ENCODE measurements at places on chromosomes 5 and 9.
A peak's percentile ranks its signal among the peaks of the same experiment; 100 is the strongest.

DNA sequence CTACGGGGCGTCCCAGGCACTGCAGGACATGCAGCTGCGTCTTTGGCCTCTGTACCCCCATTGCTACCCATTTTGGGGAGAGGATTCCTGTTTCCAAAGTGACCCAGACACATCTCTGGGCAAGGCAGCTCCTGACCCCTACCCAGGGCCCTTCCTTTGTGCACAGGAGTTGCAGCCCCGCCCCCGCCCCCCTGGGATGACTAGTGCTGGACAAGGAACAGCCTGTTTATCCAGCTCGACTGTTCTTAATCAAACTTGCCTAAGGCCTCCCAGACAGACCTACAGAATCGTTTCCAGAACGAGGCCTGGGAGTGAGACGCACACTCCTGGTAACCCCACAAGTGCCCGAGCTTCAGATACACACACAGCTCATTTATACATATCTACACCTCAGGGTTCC, 13.2 kb downstream of the DIPK1B start:
- H3K36me3 ChIP-seq, result no peaks in the 10 kb centered on the region
- no peaks in the 10 kb centered on the region for H3K27me3 ChIP-seq
- H3K4me3 ChIP-seq, result no peak overlapping the region
- H3K27ac ChIP-seq, result peak overlapping the region; percentile 45

DNA sequence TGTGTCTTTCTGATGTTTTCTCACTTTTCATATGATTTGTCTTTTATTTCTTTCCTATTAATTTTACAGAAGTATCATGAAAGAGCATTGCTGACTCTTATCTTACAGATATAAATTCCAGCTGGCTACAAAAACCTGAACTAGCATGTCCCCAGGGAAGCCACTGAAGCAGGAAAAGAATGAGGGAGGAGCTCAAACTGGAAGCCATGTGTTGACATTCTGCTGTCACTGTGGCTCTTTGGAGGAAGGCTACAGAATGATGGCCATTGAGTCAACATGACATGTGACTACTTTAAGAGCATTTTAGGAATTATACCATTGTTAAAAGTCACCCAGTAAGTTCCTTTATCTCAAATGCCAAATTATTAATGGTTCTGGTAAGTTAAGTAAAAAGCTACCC, 638.3 kb upstream of the DMAC1 start:
- H3K27me3 ChIP-seq, result no peaks in the 10 kb centered on the region
- no peak for DNase-seq
- H3K27ac ChIP-seq, result no peak overlapping the region

DNA sequence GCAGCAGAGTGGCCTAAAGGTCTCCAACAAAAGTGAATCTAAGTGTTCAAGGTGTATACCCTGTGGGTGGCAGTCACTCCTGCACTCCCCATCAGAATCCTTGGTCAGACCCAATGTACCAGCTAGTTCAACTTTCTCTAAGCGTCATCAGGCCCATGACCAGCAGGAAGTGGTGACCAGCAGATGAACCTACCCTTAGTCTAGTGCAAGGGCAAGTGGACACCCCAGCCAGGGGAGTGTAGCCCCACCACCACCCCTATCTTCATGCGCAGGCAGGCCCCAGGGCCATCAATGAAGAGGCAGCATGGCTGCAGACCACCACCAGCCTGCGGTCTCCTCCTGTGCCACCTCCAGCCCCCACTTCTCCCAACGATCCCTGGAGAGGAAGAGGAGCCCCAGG, 213.1 kb downstream of the AGTPBP1 start:
- DNase-seq, result no peak
- H3K36me3 ChIP-seq, result no peaks in the 10 kb centered on the region
- no peak overlapping the region for H3K27ac ChIP-seq
- no peaks in the 10 kb centered on the region for H3K27me3 ChIP-seq

GRCh38 chr5:175335691-175336090, 108.3 kb downstream of the DRD1 start:
- H3K36me3 ChIP-seq, result no peaks in the 10 kb centered on the region
- no peak for DNase-seq
- H3K27ac ChIP-seq, result no peak overlapping the region
- H3K4me3 ChIP-seq, result no peak overlapping the region
- H3K4me1 ChIP-seq, result no peaks in the 10 kb centered on the region

- no peak overlapping the region for H3K27ac ChIP-seq
- H3K4me3 ChIP-seq, result no peak overlapping the region
- no peaks in the 10 kb centered on the region for H3K27me3 ChIP-seq
- peaks cover 49% of the 10 kb centered on the region for H3K36me3 ChIP-seq
- H3K4me1 ChIP-seq, result no peaks in the 10 kb centered on the region
Observed at GRCh38 chr5:172085738-172086137, 79.3 kb upstream of the FBXW11 start.

GRCh38 chr9:89400403-89401116, 82.3 kb downstream of the SECISBP2 start:
- H3K27me3 ChIP-seq, result no peaks in the 10 kb centered on the region
- peaks cover 66% of the 10 kb centered on the region for H3K36me3 ChIP-seq
- DNase-seq, result no peak

DNA sequence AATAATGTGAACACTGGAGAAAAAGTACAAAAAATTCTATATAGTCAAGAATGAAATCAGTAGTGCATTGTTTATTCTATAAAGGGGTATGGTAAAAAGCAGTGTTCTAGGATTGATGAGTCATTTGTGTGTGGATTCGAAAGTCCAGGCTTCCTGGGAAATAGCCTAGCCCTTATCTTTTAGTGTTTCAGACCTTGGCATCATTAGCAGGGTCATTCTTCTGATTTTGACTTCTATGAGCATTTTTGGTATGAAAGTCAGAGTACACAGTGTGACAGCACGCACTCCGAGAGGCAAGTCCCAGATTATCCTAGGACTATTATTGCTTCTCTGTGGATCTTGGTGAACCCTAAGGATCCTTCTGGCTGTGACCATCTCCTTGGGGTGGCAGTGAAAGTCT, 16.9 kb downstream of the PCSK5 start:
- peaks cover 4% of the 10 kb centered on the region for H3K4me1 ChIP-seq
- H3K27me3 ChIP-seq, result no peaks in the 10 kb centered on the region
- no peak overlapping the region for H3K4me3 ChIP-seq
- no peaks in the 10 kb centered on the region for H3K36me3 ChIP-seq

GRCh38 chr9:130663258-130663976, 977 bp upstream of the PRDM12 start:
- H3K4me1 ChIP-seq, result peaks cover 39% of the 10 kb centered on the region
- H3K27ac ChIP-seq, result no peak overlapping the region
- no peak for DNase-seq
- H3K36me3 ChIP-seq, result peaks cover 6% of the 10 kb centered on the region
- no peak overlapping the region for H3K4me3 ChIP-seq
- H3K27me3 ChIP-seq, result peaks cover 100% of the 10 kb centered on the region

GRCh38 chr5:155897761-155898160, 429.2 kb upstream of the SGCD start:
- no peaks in the 10 kb centered on the region for H3K4me1 ChIP-seq
- no peaks in the 10 kb centered on the region for H3K27me3 ChIP-seq
- H3K4me3 ChIP-seq, result no peak overlapping the region
- no peak overlapping the region for H3K27ac ChIP-seq
- no peaks in the 10 kb centered on the region for H3K36me3 ChIP-seq
- DNase-seq, result no peak

DNA sequence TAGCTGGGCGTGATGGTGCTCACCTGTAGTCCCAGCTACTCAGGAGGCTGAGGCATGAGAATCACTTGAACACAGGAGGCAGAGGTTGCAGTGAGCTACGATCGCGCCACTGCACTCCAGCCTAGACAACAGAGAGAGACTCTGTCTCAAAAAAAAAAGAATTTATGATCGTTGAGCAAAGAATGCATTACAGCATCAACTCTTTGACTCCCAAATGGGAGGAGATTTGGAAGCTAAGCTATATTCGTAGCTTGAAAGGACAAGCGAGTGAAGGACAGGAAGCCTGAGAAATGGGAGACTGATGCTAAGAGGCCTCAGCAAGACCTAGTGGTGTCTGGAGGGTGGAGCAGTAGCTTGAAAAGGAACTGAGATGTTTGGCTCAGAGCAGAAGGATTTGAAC, 10.3 kb upstream of the CCIN start:
- H3K27me3 ChIP-seq, result no peaks in the 10 kb centered on the region
- no peak overlapping the region for H3K4me3 ChIP-seq
- peak overlapping the region; percentile 24 for H3K27ac ChIP-seq
- H3K36me3 ChIP-seq, result no peaks in the 10 kb centered on the region
- peaks cover 12% of the 10 kb centered on the region for H3K4me1 ChIP-seq

- H3K27me3 ChIP-seq, result no peaks in the 10 kb centered on the region
- peaks cover 5% of the 10 kb centered on the region for H3K4me1 ChIP-seq
- no peaks in the 10 kb centered on the region for H3K36me3 ChIP-seq
- DNase-seq, result no peak
- H3K4me3 ChIP-seq, result no peak overlapping the region
- H3K27ac ChIP-seq, result no peak overlapping the region
Observed at GRCh38 chr9:78437806-78438205, 140.9 kb downstream of the PSAT1 start.

GRCh38 chr9:82108941-82109340, 120.4 kb downstream of the SPATA31D1 start:
- H3K4me3 ChIP-seq, result no peak overlapping the region
- H3K27ac ChIP-seq, result no peak overlapping the region
- no peak for DNase-seq
- H3K27me3 ChIP-seq, result no peaks in the 10 kb centered on the region

- no peaks in the 10 kb centered on the region for H3K27me3 ChIP-seq
- no peak overlapping the region for H3K4me3 ChIP-seq
- DNase-seq, result no peak
- H3K36me3 ChIP-seq, result no peaks in the 10 kb centered on the region
Observed at GRCh38 chr5:139501381-139501780, 18.8 kb upstream of the STING1 start.

DNA sequence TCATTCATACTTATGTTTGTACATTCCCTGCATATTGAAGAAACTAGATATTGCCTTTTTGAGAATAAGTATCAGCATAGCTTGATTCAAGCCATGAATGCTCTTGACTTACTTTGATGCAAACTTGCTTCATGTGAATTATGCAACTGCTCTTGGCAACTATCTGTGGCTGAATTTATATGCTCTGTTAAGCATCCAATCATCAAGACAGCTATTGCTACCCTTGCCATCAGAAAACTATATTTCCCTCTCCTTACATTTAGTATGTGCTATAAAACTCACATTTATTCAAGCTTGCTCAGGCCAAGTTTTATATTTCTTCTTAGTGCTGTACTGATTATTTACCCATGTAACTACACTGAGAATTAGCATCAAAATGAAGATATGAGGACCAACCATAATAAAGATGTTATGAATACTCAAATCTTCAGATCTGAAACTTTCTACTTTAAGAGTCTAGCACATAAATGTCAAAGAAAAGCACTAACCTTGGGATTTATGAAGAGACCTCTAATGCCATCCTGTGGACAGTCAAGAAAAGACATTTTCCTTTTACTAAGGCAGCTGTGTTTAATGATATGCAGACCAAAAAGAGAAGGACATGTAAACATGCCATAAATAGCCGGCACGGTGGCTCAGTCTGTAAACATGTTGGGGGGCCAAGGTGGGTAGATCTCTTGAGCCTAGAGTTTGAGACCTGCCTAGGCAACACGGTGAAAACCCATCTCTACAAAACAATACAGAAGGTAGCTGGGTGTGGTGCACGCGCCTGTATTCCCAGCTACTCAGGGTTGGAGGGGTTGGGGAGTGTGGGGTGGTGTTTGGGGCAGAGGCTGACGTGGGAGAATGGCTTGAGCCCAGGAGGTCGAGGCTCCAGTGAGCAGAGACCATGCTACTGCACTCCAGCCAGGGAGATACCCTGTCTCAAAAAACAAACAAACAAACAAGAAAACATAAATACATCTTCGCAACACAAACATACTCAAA, 267.0 kb upstream of the TYRP1 start:
- no peak for DNase-seq
- H3K4me3 ChIP-seq, result no peak overlapping the region
- H3K4me1 ChIP-seq, result no peaks in the 10 kb centered on the region
- H3K27me3 ChIP-seq, result no peaks in the 10 kb centered on the region
- H3K27ac ChIP-seq, result no peak overlapping the region

- H3K36me3 ChIP-seq, result no peaks in the 10 kb centered on the region
- no peak overlapping the region for H3K4me3 ChIP-seq
- H3K27me3 ChIP-seq, result no peaks in the 10 kb centered on the region
- no peak overlapping the region for H3K27ac ChIP-seq
- H3K4me1 ChIP-seq, result no peaks in the 10 kb centered on the region
Observed at GRCh38 chr5:115430374-115430773, 114.2 kb downstream of the FEM1C start.

DNA sequence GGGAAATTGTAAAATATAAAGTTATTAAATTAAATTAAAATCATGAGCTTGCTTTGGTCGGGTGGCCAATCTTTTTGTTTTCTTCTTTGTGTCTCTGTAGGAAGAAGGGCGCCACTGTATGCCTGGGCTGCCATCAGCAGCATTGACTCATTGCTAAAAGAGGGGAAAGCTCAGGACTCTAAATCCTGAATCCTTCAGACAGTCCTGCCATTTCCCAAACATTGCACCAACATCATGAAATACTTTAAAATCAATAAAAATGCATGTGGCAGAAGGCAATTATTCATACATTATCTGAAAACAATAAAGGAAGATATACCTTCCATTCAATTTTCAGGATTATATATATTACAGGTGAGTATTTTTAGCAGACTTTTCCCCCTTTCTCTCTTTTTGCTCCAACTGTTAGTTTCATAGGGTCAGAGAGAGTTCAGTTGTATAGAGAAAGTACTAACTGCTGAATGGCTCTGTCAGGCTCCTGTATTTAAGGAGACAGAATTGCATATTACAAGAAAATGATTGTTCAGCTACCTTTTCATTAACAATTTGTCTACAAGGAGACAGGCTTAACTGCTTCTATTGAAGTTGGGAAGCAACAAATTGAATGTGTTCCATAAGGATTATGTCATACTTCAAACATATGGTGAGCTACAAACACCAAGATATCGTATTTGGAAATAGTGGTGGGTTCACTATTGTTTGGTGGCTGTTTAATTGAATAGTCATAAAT, 95.7 kb downstream of the ATPSCKMT start:
- no peak overlapping the region for H3K27ac ChIP-seq
- H3K4me3 ChIP-seq, result no peak overlapping the region
- H3K4me1 ChIP-seq, result no peaks in the 10 kb centered on the region
- DNase-seq, result no peak

DNA sequence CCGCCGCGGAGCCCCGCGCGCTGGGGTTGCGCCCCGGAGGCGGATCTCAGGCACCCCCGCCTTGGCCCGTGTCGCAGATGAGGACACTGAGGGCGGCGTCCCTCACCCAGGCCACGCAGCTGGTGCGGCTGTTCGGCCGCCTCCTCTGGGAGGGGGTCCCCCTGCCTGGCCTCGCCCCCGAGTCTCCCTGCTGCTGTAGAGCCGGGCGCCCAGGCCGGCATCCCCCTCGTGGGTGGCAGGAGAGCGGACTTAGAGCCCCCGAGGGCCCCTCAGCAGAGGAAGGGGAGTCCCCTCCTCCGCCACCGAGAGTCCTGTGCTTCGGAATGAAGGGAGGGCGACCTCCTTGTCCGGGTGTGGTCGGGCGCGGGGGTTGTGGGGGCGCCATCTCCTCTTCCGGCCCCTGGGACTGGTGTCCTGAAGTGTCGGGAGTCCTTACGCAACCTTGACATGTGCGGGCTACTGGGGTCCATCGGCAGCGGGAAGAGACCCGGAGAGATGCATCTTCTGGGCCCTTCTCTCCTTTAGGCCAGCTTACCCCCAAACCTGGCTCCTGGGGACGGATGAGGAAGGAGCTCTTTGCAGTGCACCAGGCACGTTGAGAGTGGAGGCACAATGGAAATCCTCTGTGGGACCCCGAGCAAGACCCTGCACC, 11.7 kb upstream of the EXOSC2 start:
- H3K27me3 ChIP-seq, result no peaks in the 10 kb centered on the region
- H3K4me1 ChIP-seq, result peaks cover 13% of the 10 kb centered on the region
- H3K27ac ChIP-seq, result no peak overlapping the region
- H3K4me3 ChIP-seq, result peak overlapping the region; percentile 25

GRCh38 chr5:154214371-154215106, 24.0 kb downstream of the GALNT10 start:
- H3K36me3 ChIP-seq, result no peaks in the 10 kb centered on the region
- peak overlapping the region; percentile 44 for H3K27ac ChIP-seq
- DNase-seq, result no peak
- H3K4me1 ChIP-seq, result peaks cover 15% of the 10 kb centered on the region
- no peak overlapping the region for H3K4me3 ChIP-seq
- H3K27me3 ChIP-seq, result no peaks in the 10 kb centered on the region
